ENCODE measurements at places on chromosomes 12 and 14.

DNA sequence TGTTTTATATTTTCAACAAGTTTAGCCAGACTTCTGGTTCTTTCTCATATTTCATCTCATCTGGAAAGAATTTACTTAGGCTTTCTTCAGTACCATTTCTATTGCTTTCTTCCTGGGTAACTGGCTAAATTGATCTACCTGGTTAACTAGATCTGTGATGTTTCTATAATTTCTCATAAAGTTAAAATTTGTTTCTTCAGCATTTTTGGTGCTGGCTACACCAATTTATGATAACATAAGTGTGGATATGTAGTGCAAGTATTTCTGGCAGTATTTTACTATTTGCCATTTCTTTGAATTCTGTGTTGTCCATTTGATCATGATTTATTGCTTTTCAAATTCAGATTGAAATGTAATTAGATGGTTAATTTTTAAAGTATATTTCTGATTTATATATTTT lies 25.9 kb downstream of the ARHGAP5 start:
- DNase-seq = no peak

DNA sequence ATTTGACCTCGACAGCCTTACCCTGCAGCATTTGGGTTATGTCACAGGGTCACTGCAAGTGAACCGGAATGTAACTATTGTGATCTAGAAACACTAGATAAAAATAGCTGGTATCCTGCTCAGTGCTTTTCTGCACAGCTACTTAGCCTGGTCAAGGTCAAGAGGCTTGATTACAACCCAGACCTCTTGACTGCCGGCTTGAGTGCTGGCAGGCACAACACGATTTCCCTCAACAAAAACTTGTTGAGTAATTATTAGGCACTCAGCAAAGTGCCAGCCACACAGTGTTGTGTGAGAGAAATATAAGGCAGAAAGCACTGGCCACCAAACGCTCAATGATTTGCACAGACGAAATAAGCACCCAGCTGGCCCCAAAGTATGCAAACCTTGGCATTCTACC lies 156.7 kb downstream of the NUAK1 start:
- no peak for DNase-seq

GRCh38 chr14:83425138-83425537 lies 1891.5 kb upstream of the SEL1L start:
- DNase-seq = no peak

DNA sequence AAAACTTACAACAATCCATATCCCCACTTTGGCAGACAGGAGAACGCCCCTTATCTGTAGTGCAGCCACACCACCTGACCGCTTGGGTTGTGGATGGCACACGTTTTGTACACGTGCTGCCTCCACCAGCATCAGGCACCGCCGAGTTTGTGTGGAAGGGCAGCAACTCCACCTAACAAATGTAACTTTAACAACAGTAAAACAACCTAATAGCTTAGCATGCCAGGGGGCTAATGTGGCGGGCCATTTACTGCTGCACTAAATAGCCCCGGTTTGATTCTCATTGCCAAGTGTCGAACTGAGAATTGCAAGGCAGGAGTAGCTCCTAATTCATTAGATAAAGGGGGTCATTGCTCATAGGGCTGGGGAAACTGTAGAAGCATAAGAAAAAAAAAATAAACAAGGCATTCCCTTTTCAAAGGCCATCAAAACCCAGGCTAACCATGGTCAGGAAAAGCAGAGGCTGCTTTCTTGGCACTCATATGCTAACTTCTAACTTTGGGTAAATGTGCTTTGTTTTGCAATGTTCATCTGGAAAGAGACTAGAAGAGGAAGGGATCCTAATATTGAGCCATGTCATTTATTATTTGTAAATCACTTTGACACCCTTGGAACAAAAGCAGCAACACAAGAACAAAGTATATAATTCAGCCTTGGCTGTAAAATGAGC lies 279.7 kb upstream of the SOX5 start:
- DNase-seq = no peak

GRCh38 chr14:96902004-96902403 lies 104.8 kb downstream of the VRK1 start:
- DNase-seq = no peak

GRCh38 chr14:97878206-97878605 lies 1081.0 kb downstream of the VRK1 start:
- DNase-seq = no peak

GRCh38 chr14:51554339-51554920 lies 97.3 kb upstream of the FRMD6 start:
- DNase-seq = no peak

DNA sequence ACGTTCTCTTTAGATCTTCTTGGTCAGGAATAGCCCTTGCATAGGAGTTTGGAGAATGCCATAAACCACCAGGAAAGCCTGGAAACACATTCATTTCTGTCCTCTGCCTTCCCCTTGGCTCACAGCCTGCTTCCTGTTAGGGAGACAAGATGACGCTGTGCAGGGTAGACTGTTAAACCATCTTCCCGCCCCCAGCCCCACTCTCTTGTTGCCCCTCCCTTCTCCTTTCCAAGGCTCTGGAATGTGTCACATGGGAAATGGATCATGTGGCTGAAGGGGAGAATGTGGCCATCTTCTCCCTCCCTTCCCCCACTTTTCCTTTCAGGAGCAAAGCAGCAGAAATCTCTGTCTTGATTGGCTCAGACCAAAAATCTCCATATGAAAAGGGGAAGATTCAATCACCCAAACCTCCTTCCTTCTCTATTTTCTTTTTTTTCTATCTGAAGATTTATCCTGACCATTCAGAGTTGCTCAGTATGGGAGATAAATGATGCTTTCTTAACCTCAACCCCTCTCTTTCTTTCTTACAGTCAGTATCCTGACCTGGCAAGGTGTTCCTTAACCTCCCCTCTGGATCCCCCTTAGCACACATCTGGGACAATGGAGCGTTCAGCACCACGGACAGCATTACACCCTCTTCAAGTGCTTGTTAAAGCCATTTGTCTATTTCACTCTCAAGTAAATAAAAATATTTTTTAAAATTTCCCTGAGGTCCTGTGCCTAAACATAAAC lies 11.4 kb downstream of the GPR19 start:
- DNase-seq = peak; percentile 43

DNA sequence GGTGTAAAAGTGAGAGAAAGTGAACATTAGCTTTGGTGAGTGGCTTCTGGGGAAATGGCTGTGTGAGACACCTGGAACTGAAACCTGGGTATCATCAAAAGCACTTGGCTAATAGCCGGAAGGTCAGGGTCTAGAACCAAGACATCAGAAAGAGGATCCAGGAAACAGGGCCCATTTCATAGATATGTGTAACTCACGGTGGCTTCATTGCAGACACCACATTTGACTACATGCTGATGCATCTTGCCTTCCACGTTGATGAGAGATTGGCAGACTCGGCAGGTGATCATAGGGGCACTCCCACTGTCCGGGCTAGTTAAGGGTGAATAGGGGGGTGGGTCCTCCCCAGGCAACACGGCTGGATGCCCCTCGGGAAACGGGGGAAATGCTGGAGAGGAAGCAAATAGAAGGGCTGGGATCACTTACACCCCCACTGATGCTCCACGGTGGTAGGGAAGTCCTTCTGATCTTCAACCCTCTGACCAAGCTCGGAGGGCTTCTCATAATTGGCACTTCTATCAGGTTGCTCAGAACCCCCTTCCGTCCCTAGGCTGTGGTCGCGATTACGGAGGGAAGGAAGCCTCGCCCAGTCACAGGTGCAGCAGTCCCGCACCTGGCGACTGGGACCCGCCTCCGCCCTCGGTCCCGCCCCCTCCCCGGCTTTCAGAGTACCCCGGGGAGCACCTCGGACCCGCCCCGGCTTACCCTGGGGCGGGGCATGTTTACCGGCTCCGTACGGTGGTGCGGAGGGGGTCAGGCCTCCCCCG lies 593 bp downstream of the PIP4P1 start:
- DNase-seq = no peak

DNA sequence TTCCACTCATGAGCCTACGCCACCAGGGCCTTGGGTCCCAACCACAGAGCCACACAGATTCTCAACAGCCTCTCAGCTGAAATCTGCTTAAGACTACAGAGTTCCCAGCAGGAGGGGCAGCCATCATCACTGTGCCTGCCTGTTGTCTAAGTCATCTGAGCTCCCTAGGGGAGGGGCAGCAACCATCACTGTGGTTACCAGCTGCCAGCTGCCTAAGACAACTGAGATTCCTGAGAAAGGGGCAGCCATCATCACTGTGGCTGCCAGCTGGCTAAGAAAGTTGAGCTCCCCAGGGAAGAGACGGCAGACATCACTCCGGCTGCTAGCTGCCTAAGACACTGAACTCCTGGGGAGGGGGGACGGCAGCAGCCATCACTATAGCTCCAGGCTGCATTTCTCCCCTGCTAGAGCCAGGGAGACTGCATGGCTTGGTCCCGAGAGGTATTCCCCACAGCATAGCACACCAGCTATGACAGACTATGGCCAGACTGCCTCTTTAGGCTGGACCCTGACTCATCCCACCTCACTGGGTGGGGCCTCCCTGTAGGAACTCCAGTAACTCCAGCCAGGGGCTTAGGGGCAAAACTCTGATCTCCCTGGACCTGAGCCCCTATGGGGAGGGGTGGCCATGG lies 37.2 kb upstream of the C14orf132 start:
- DNase-seq = no peak

DNA sequence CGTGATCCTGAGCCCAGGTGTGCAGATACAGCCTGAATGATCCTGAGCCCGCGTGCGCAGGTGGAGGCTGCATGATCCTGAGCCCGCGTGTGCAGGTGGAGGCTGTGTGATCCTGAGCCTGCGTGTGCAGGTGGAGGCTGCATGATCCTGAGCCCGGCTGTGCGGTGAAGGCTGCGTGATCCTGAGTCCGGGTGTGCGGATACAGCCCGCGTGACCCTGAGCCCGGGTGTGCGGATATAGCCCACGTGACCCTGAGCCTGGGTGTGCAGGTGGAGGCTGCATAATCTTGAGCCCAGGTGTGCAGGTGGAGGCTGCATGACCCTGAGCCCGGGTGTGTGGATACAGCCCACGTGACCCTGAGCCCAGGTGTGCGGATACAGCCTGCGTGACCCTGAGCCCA lies 20.3 kb downstream of the BRF1 start:
- DNase-seq = no peak

- no peak for DNase-seq
Measured at GRCh38 chr12:56155256-56155845, 2.8 kb upstream of the MYL6 start.

GRCh38 chr12:52845946-52846345 lies 2.8 kb downstream of the KRT78 start:
- DNase-seq = no peak

- DNase-seq = no peak
Measured at GRCh38 chr14:76227450-76228050, 75.8 kb downstream of the GPATCH2L start.

DNA sequence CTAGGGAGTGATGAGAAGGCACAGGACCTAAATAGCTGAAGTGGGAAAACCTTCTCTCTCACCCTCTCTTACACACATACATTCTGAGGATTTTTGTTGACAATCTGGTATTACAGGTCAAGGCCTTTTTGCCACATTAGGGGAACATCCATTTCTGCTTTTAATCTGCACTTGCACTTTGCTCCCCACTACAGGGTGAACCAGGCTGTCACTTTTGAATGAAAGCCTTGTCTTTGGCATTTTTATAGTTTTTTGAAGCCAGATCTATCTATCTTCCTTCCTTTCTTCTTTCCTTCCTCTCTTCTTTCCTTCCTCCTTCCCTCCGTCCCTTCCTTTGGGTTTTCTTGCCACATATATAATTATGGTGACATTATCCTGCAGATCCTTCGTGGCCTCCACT lies 165.9 kb upstream of the OTX2 start:
- DNase-seq = no peak

Measured in hematopoietic multipotent progenitor cell treated with erythropoietin and hydrocortisone succinate and interleukin-3 and kit ligand, for 8 days (in vitro differentiated cells).